RCC 7860 (cell line): ENCODE measurements at places on chromosomes 16 and 17.

DNA sequence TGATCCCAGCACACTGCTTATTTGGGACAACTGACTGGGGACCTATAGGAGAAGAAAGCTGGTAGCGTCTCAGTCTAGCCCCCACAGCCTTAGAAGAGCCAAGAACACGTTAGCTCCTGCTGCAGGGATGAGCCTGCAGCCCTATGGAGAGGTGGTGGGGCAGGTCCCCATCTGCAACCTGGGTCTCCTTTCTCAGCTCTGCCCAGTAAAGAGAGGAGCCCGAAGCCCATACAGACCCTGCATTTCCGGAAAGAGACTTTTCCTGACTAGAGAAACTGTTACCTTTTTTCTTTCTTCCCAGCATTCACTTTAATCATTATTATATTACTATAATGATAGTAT lies 788 bp downstream of the METTL22 start:
- DNase-seq = no peak

DNA sequence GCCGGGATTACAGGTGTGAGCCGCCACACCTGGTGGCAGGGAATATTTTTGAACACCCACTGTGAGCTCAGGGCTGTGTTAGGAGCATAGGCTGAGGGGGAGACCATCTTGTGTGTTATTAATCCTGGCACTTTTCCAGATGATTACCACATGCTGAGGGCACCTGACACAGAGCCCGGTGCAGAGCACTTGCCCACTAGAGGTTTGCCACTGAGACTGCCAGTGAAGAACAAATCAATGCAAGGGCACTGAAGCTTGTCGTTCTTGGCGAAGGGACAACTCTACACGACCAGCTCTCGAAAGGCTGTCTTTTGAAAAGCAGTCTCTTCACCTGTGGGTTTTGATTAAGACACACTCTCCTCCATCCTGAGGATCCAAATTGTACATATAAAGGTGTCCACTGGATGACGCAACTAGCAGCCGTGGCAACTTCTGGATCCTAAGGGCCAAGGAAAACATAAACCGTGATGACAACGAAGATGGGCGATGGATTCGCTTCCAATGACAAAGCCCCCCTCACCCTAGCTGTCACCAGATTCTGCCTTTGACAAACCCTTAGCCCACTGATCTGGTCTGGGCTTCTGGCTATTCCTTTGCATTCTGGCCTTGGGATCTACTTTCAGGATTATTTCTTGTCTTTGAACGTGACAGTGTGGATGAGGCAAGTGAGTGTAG lies 28.7 kb downstream of the WIPI1 start:
- no peak for DNase-seq

GRCh38 chr17:77235370-77235941 lies 94.7 kb downstream of the SEC14L1 start:
- no peak for DNase-seq

GRCh38 chr17:69588827-69589239 lies 174.3 kb downstream of the MAP2K6 start:
- no peak for DNase-seq

GRCh38 chr17:3953542-3953941 lies 10.7 kb downstream of the ATP2A3 start:
- no peak for DNase-seq

GRCh38 chr16:48158296-48158695 lies 2.5 kb upstream of the ABCC12 start:
- peak; percentile 69 for DNase-seq

GRCh38 chr17:57954397-57955182 lies 622 bp downstream of the CUEDC1 start:
- DNase-seq = peak; percentile 73

- DNase-seq = peak; percentile 80
Measured at GRCh38 chr17:78557598-78558039, 19.6 kb downstream of the DNAH17 start.

GRCh38 chr16:11007714-11008280 lies 63.4 kb downstream of the CLEC16A start:
- no peak for DNase-seq

DNA sequence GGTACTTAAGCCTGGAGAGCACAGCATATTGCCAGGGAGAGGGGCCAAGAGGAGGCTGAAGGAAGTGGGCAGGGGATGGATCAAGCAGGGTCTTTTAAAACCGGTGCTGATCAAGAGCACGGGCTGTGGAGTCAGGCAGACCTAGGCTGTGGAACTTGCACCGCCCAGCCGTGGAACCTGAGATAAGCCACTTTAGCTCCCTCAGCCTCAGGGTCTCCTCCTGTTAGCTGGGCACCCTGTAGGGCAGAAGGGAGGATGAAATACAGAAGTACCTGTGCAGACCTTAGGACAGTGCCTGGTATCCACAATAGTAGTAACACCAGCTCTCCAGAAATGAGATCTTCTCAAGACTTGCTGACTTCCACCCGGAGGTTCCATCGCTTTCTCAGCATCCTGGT lies 9.3 kb downstream of the ODAD4 start:
- no peak for DNase-seq

GRCh38 chr17:49746791-49747490 lies 17.0 kb downstream of the FAM117A start:
- no peak for DNase-seq

DNA sequence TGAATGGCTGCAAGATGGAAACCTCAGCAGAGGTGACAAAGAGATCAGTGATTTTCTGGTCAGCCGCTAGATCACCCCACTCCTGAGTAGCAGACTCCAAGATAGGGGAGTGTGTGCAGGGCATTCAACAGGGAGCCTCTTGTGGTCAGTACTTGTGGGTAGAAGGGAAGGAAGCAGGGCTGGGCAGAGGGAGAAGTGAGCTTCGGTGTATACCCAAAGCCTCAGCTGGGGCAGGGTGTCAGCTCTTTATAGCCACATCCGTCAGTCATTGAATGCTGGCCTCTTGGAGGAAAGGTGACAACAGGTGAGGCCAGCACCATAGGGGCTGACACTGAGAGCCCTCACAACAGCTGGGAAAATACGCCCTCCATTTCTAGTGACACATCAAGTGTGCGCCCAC lies 2.2 kb upstream of the SLC12A3 start:
- no peak for DNase-seq

- no peak for DNase-seq
Measured at GRCh38 chr16:12000032-12000431, 23.5 kb downstream of the SNX29 start.

- no peak for DNase-seq
Measured at GRCh38 chr16:27724482-27725235, 174.7 kb downstream of the KATNIP start.

DNA sequence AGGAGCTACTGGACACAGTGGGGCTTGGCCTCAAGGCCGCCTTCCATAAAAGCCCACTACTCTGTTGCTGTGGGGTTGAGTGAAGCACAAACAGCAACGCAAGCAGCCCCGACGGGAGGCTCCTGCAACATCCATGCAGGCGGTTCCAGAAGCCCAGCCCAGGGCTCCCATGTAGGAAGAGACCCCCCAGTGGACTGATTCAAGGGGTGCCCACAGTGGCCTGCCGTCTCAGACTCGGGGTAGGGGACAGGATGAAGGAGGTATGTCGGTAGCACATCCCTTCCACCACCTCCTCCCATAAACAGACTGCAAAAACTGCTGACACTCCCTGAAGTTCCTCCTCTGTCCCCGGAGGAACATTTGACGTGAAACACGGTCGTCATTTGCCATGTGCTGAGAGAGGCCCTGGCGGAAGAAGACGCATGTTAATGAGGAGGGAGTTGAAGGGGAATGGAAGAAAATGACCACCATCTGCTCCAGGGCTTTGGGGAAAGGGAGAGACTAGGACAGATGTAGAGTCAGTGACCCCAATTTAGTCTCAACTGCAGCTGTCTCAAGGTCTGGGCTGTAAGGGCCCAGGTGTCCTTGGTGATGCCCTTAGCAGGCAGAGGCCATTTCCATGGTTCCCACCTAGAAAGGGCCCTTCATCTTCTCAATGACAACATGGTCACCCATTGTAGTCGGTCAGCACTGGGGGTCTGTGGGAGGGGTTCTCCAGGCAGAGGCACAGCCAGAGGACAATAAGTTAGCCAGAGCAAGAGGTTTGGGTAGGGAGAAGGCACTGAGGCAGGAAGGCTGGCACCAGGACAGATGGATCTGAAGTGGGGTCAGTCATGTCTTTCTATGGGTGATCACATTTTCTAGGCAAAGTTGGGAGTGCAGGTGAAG lies 200.6 kb downstream of the CPPED1 start:
- DNase-seq = no peak

GRCh38 chr16:54954220-54954619 lies 23.6 kb downstream of the IRX5 start:
- DNase-seq = no peak

- DNase-seq = no peak
Measured at GRCh38 chr17:21301593-21302550, 17.4 kb downstream of the MAP2K3 start.

- no peak for DNase-seq
Measured at GRCh38 chr16:50400312-50400966, 31.7 kb upstream of the BRD7 start.

- DNase-seq = no peak
Measured at GRCh38 chr17:60519795-60520194, 6.2 kb downstream of the APPBP2 start.

DNA sequence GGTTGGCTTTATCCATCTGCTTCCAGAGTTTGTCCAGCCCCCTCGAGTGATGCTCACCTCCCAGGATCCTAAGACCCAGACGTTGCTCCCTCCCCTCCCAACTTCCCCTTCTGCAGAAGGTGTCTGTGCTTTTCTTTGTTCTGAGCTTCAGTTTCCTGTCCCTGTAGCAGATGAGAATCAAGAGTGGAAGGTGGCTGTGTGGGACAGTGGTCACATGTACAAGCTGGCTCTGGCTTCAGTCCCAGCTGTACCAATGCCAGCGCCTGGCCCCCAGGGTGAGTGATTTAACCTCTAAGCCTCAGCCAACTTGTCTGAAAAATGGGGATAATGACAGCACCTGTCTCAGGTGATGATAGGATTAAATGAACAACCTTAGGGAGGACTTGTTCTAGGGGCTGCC lies 7.7 kb downstream of the PRR15L start:
- DNase-seq = no peak

- DNase-seq = no peak
Measured at GRCh38 chr16:57564571-57565270, 22.3 kb downstream of the ADGRG5 start.

DNA sequence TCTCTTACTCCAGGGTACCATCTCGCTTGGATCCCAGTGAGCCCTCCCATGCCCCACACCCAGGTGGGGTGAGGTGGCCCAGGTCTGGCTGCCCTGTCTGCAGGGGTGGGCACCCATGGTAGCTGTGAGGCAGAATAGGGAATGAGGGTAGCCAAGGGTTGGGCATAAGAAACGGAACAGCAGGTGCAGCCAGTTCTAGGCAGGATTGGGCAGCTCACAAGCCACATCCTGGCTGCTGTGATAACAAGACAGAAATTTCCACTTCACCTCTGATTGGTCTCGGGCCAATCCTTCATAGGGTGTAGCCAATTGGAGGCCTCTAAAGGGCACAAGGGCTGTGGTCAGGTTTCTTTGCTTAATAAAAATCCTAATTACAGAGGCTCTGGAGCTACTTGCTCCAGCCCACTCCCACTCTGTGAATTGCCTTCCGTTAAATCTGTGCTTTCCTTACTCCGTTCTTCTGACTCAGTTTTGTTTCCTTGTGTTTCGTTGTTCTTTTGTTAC lies 1.5 kb upstream of the ARHGDIG start:
- DNase-seq = peak; percentile 15

DNA sequence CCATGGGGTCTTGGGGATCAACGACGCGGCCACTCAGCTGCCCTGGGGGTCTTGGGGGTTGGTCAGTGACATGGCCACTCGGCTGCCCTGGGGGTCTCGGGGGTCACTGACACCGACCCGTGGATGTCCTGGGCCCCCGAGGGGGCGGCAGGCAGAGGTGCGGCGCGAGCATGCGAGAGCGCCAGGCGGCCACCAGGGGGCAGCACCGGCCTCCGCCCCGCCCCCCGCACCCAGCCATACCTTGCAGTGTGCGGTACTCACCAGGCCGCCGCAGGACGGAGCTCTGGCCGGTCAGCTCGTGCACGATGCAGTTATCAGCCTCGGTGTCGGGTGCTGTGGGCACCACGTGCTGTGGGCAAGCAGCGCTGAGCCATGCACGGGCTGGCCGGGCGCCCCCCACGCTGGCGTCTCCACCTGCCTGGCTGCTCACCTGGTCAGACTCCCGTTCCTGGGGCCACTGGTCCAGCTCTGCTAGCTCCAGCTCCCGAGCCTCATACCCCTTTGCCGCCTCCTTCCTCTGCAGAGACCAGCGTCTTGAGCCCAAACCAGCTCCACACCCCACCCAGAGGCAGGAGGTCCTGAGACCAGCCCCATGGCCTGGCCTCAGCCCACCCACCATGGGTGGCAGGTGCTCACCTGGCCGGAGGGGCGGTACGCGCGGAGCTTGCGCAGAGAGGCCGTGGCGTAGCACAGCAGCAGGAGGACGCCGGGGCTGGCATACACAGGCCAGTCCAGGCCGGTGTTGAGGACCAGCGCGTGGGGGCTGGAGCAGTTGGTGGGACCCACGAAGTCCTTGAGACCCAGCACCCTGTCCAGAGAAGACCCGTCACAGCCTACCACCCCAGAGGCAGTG lies 31.2 kb downstream of the CTU2 start:
- DNase-seq = peak; percentile 61

- DNase-seq = no peak
Measured at GRCh38 chr17:64291268-64291851, 28.3 kb upstream of the TEX2 start.

- peak; percentile 27 for DNase-seq
Measured at GRCh38 chr17:80832266-80832676, 159.4 kb upstream of the CHMP6 start.

DNA sequence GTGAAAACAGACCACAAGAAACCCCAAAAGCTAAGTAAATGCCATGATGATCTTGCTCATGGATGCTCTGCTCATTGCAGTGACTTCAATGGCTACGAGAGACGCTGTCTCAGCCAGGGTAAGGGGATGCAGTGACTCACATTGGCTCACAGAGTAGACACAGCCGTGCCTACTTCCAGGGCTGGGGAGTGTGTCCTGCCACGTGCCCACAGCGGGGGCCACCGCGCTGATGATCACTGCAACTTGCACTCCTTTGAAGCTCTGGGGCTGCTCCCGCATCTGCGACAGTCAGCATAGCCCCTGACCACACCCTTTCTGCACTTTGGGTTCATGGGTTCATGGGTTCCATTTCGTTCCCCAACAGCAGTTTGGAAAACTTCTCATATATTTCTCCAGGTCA lies 231.4 kb upstream of the RPL38 start:
- DNase-seq = no peak
